ENCODE measurements at places on chromosomes 16 and 17.

GRCh38 chr16:78704416-78704815, 605.0 kb downstream of the WWOX start:
- no peak for DNase-seq

DNA sequence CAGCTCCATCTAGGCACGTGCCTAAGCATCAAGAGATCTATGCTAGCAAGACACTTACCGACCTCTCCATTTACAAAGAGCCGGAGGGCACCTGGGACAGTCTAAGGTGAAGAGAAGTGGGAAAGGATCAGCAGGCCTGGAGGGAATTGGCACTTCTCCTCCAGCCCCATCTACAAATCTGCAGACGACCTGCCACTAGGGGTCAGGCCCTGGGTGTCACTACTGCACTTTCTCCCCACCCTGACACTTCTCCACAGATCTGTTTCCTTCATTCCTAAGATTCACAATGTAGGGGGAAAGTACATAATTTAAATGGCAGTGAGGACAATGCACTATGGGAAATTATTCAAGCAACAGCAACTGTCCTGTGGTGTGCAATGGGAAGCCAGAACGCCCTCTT, 8.1 kb downstream of the MKS1 start:
- no peak for DNase-seq

DNA sequence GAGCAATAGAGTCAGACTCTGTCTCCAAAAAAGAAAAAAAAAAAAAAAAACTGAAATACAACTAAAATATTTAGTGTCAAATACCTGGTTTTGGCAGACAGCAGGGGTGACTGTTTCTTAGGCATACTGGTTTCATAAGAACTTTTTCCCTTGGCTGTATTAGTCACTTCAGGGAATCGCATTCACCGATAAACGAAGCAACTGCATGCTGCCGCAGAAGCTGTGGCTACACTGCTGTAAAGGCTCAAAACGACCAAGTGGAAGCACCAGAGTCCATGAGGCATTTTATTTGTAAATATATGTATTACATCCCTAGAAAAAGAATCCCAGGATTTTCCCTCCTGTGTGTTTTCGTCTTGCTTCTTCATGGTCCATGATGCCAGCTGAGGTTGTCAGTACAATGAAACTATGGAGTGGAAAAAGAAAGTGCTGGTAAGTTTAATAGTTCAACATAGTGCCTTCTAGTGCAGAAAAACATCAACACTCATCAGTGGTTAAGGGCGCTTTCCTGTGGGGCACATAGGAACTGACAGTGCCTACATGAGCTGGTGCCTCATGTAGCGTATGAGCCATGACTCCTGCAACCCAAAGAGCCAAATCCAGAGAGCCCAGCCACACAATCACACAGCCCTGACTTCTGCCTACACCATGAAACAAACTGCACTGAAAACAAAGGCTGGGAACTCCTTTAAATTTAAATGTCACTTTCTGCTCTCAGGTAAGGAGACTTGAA, 7.3 kb downstream of the RPS15A start:
- DNase-seq = no peak

DNA sequence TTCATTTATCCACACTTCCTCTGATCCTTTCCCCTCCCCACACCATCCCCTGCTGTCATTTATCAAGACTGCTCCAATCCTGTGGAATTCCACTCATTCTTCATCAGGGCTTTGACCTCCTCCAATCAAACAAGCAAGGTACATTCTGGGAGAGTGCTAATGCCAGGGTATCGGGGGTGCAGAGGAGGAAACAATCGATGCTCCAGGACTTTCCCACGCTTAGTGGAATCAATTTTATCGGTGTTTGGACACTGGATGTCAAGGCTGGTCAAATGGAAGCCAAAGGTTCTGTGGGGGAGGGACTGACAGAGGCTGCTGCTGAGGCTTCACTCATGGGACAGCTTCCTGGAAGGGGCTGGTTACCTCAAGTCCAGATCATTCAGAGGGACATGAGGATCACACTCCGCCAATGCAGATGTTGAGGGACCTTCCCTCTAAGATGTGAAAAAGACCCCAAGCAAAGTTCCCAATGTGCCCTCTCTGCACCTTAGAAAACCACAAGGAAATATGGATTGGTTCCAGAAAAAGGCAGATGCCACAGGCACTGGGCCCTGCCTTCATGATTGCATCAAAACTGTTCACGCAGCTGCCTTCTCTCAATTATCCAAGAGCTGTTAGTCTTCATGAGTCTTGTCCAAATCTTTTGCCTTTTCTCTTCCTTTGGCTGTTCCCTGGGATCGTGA, 44.7 kb upstream of the SOX9 start:
- no peak for DNase-seq

- DNase-seq = no peak
Observed at GRCh38 chr16:11118479-11118878, 137.5 kb downstream of the SOCS1 start.

DNA sequence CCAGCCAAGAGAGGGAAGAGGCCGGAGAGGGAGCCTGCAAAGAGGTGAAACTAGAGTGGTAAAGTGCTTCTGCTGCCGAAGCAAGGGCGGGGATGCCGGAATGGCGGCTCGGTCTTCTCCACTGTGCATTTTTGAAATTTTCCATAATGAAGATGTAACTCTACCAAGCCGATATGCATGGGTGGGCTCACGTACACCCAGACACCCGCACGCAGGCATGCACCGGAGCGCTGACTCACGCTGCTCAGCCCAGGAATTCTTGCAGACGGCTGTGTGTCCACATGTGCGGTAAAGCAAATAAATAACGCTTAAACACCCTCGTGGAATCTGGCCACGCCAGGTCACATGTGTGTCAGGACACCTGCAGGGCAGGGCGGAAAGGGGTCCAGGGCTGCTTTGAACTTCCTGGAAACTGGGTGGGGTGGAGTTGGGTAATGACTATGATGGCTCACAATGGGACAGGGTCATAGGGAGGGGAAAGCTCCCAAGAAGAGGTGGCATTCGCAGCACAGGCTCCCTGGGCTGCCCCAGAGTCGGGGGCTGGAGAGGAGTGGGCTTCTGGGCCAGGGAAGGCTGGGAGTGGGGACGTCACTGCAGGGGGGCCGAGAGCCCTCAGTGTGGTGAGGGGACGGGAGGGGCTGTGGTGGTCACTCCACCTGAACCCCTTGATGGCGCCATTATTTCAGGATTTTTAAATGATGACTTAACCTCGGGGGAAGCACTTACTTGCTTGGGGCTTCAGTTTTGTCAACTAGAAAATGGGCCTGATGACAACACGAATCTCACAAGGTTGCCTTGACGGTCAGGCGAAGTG, 265.5 kb downstream of the PARN start:
- DNase-seq = no peak

DNA sequence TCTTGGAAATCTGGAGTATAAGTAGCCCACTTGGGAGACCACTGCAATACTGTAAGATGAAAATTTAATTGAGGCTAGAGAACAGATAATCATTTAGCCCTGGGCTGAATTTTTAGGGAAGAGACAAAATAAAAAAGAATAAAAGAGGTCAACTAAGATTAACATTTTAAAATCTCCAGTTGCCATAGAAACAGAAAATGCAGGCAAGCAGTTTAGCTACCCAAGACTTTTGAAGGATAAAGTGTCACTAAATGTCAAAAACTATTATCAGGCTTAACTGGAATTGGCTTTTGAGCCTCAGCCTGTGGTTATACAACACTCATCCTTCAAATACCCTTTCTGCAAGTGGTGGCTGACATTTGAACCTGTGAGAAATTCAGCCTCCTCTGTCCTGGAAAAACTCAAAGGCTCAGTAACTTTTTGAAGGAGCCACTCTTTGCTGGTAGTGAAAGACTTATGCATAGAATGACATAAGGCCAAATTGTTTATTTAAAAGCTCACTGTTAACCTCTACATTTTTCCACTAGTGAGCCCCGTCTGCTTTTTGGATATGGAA, 220.7 kb upstream of the KCNJ16 start:
- no peak for DNase-seq

- no peak for DNase-seq
Observed at GRCh38 chr16:65125871-65126270, 4.0 kb upstream of the CDH11 start.

GRCh38 chr16:72853575-72854266, 194.2 kb downstream of the ZFHX3 start:
- no peak for DNase-seq

- no peak for DNase-seq
Observed at GRCh38 chr16:81238296-81239011, at the start of gene BCO1. Gene BCO1 (plus strand): TSS chr16:81238689. CDS start chr16:81238909, 220 bp downstream.

GRCh38 chr16:3472878-3473595, 22.3 kb downstream of the C16orf90 start:
- DNase-seq = no peak
